ENCODE measurements at places on chromosomes 7 and 10.

DNA sequence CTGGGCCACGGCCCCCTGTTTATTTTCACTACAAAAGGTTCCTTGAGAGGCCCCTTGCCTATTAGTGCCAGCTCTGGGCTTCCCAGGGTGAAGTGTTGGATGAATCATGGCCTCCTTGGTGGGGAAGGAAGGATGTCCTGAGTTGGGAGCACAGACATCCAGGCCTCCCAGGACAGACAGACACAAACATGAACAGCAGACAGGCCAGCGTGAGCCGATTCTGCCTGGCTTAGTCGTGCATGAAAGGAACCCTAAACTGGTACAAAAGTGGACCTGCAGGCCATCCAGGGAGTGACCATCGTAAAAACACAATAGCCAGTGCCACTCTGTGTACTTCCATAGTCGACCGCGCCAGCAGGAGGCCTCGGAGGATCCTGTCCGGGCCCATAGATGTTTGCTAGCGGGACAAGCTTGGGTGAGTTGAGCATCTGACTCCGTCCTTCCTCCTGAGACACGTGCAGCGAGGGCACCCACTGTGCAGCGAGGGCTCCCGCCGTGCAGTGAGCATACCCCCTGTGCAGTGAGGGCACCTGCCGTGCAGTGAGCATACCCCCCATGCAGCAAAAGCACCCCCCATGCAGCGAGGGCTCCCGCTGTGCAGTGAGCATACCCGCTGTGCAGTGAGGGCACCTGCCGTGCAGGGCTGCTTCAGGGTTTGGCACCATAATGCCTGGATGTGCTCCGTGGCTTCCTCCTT, 51.3 kb upstream of the PRKAR1B start:
- no peak for DNase-seq

GRCh38 chr7:135862586-135863340, 114.2 kb upstream of the FAM180A start:
- DNase-seq = no peak

DNA sequence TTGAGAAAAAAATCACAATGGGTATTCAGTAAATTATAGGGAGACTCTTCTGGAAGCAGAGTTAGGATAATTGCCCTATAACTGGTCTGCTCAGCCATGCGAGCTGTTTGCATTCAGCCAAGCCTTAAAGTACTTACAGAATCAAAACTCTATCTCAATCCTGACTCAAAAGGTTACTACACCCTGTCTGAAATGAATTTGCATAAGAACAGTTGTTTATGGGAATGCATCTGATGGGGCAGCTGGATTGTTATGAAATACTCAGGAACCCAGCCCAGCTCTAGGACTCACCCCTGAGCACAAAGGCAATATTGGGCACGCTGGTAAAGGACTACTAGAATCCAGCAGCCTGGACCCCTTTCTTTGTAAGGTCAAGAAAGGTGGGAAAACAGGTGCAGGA, 38.8 kb downstream of the AKR1B15 start:
- DNase-seq = no peak

DNA sequence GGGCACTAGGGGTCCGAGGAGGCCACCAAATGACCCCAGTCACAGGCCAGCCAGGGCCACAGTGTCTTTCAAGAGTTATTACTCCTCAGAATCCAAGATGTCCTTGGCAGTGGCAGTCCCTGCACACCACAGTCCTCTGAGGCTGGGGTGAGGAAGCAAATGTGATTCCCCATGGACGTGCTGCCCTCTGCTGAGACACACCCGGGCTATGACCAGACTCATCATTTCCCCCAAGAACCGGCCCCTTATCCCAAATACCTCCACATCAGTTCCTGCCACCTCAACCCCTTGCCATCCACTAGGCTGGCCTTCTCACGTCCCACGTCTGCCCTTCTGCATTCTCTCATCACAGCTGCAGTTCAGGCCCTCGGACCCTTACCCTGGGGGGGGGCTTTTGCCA, 5.0 kb downstream of the PRKAG2 start:
- no peak for DNase-seq

All from epithelial cell of proximal tubule (primary cell).